ENCODE measurements at places on chromosomes 5 and 9. TPM values are rescaled to one million over a fixed set of nuclear protein-coding genes. Genes with fewer than 3 reads are reported as not detected.

The BHMT2 gene
- 4.7 TPM for total RNA-seq

- no peaks in the 10 kb centered on the region for H3K27me3 ChIP-seq
- H3K4me3 ChIP-seq, result no peak overlapping the region
- no peaks in the 10 kb centered on the region for H3K4me1 ChIP-seq
- no peaks in the 10 kb centered on the region for H3K36me3 ChIP-seq
- no peak for DNase-seq
Observed at GRCh38 chr5:161051920-161052500, 200.0 kb upstream of the ATP10B start.

The TMEM245 gene
- 92.1 TPM for total RNA-seq

GRCh38 chr9:99026271-99026955, 78.5 kb upstream of the TGFBR1 start:
- no peaks in the 10 kb centered on the region for H3K36me3 ChIP-seq
- H3K4me1 ChIP-seq, result no peaks in the 10 kb centered on the region
- H3K27ac ChIP-seq, result no peak overlapping the region
- H3K4me3 ChIP-seq, result no peak overlapping the region

- H3K36me3 ChIP-seq, result no peaks in the 10 kb centered on the region
- no peaks in the 10 kb centered on the region for H3K4me1 ChIP-seq
- H3K27me3 ChIP-seq, result no peaks in the 10 kb centered on the region
- no peak for DNase-seq
Observed at GRCh38 chr5:125829349-125829748, 593.9 kb upstream of the GRAMD2B start.

GRCh38 chr5:32420506-32420905, 24.0 kb downstream of the ZFR start:
- no peak for DNase-seq
- no peak overlapping the region for H3K27ac ChIP-seq
- no peak overlapping the region for H3K4me3 ChIP-seq
- peaks cover 34% of the 10 kb centered on the region for H3K36me3 ChIP-seq

- no peaks in the 10 kb centered on the region for H3K4me1 ChIP-seq
- H3K27me3 ChIP-seq, result no peaks in the 10 kb centered on the region
- no peak for DNase-seq
- no peak overlapping the region for H3K27ac ChIP-seq
- H3K4me3 ChIP-seq, result no peak overlapping the region
- no peaks in the 10 kb centered on the region for H3K36me3 ChIP-seq
Observed at GRCh38 chr9:26801772-26802171, 90.8 kb downstream of the CAAP1 start.

The PHF24 gene
- total RNA-seq, result 0.23 TPM

The TOMM5 gene
- 60.7 TPM for total RNA-seq

DNA sequence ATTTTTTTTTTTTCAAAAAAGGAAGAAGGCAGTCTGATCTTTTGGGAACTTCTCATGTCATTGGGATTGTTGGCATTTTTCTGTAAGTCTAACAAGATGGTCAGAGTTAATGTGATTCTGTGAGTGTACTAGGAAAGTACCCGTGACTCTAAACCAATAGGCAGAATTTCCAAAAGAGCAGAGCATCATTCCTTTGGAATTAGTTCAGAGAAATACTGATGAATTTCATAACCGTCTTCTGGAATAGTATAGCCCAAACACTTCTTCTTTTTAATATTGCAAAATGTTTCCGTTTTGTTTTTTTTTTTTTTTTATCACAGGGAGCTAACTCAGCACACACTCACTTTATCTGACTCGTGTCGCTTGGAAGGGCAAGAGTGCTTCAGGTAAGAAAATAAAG, 407.4 kb downstream of the DTWD2 start:
- no peak overlapping the region for H3K4me3 ChIP-seq
- H3K4me1 ChIP-seq, result no peaks in the 10 kb centered on the region
- no peak overlapping the region for H3K27ac ChIP-seq

DNA sequence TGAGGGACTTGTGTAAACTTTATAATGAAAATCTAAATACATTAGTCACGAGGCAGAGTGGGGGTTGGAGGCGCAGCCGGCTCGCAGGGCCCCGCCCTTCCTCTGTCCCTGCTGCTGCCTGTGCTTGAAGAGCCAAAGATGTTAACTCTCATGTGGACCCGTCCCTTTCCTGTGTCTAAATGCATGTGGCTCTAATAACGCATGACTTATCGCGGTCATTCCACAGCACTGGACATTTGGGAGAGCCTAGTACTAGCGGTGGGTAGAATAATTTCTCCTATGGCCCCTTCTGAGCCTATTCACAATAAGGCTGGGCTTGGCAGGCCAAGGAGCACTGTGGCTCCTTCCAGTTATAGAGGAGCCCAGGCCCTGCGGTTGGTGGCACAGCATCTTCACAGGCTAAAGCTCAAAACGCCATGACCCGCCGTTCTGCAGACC, 82.3 kb upstream of the SIMC1 start:
- no peak overlapping the region for H3K27ac ChIP-seq
- no peaks in the 10 kb centered on the region for H3K27me3 ChIP-seq
- no peaks in the 10 kb centered on the region for H3K4me1 ChIP-seq
- no peak for DNase-seq
- H3K36me3 ChIP-seq, result no peaks in the 10 kb centered on the region

- no peak for DNase-seq
- no peaks in the 10 kb centered on the region for H3K27me3 ChIP-seq
- no peak overlapping the region for H3K27ac ChIP-seq
- H3K4me3 ChIP-seq, result no peak overlapping the region
Observed at GRCh38 chr9:5857928-5858327, 25.0 kb upstream of the ERMP1 start.

DNA sequence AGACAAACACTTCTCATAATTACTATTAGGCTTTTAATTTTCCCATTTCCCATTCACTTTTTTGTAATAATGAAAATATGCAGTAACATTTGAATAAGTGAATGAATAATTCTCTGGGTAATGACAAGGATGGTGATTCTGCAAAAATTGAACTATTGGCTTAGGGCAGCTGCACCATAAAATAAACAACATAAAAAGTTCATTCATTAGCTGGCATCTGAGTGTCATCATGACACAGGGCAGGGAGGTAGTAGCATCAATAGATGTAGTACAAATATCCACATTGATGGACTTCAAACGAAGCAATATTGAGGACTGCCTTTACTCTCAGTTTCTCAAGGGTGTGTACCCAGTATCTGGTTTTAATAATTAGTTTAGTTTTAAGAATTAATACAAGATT, 4.9 kb downstream of the MEGF10 start:
- no peak for DNase-seq
- H3K27me3 ChIP-seq, result peaks cover 24% of the 10 kb centered on the region
- H3K4me1 ChIP-seq, result no peaks in the 10 kb centered on the region

DNA sequence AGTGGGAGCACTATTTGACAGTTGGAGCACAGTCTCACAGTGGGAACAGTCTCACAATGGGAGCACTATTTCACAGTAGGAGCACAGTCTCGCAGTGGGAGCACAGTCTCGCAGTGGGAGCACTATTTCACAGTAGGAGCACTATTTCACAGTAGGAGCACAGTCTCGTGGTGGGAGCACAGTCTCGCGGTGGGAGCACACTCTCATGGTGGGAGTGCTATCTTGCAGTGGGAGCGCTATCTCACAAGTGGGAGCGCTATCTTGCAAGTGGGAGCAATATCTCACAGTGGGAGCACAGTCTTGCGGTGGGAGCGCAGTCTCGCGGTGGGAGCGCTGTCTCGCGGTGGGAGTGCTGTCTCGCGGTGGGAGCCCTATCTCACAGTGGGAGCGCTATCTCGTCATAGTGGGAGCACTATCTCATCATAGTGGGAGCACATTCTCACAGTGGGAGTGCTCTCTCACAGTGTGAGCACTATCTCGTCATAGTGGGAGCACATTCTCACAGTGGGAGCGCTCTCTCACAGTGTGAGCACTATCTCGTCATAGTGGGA, 56.1 kb downstream of the MED10 start:
- no peak overlapping the region for H3K4me3 ChIP-seq
- DNase-seq, result no peak
- no peaks in the 10 kb centered on the region for H3K27me3 ChIP-seq
- H3K27ac ChIP-seq, result no peak overlapping the region

The RACK1 gene
- 1,155 TPM for total RNA-seq

DNA sequence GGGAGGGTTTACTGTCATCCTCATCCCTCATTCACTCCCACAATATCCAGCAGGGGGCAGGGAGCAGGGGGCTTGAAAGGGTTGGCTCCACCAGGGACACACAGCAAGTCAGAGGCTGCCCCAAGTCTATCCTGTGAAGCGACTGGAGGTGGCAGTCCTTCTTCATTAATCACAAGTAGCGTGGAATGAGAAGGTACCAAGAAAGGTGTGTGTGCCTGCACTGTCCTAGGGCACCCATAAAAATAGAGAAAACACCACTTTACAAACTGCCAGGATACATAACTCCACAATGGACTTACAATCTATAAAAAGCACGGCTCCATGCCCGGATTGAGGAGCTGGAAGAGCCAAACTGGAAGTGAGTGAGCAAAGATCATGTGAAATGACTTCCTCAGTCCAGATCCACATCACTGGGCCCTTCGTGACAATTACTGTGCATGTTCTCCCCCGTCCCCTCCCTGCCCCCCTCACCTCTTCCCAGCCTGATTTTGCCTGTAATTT, 183.9 kb downstream of the SLIT3 start:
- no peak overlapping the region for H3K4me3 ChIP-seq
- H3K36me3 ChIP-seq, result no peaks in the 10 kb centered on the region
- no peaks in the 10 kb centered on the region for H3K4me1 ChIP-seq
- no peaks in the 10 kb centered on the region for H3K27me3 ChIP-seq
- no peak for DNase-seq

DNA sequence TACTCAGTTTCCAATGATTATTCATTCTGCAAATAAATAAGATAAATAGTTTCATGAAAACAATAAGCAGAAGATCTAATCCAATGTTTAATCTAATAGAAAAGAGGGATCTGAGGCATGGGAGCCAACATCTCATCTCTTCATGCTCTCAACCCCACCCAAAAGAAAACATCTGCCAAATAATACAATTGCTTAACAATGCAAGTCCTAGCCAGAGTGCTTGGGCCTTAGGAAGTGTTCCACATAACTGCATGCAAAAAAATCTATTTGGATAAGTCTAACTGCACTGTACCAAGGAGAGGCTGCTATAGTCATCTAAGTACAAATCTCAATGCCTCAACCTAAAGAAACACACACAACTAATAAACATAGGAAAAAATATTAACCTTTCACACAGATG, 606.0 kb downstream of the CDH9 start:
- no peak overlapping the region for H3K27ac ChIP-seq
- H3K27me3 ChIP-seq, result no peaks in the 10 kb centered on the region
- H3K36me3 ChIP-seq, result no peaks in the 10 kb centered on the region
- H3K4me1 ChIP-seq, result no peaks in the 10 kb centered on the region

The LCN15 gene
- total RNA-seq, result not detected

DNA sequence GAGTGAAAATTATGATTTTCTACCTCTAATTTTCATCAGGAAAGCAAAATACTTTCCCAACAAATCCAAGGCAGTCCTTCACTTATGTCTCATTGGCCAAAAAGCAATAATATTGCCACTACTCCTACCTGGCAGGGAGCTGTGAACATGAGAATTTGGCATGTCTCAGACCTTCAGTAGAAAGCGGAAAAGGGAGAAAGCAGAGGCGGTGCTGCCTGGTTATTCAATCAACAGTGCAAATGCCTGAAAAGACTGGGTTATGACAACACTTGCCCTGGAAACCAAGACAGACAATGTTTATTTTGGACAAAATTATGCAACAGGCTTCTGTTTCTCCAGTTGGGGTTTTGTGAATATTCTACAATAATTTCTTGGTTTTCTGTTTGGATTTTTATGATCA, 194.4 kb downstream of the TAF11L14 start:
- H3K27me3 ChIP-seq, result no peaks in the 10 kb centered on the region
- H3K4me3 ChIP-seq, result no peak overlapping the region
- no peak for DNase-seq
- H3K4me1 ChIP-seq, result no peaks in the 10 kb centered on the region
- no peaks in the 10 kb centered on the region for H3K36me3 ChIP-seq

All from upper lobe of right lung (tissue), 1 donor.